ENCODE measurements at places on chromosomes 4 and X. TPM values are rescaled to one million over a fixed set of nuclear protein-coding genes. Genes with fewer than 3 reads are reported as not detected.

DNA sequence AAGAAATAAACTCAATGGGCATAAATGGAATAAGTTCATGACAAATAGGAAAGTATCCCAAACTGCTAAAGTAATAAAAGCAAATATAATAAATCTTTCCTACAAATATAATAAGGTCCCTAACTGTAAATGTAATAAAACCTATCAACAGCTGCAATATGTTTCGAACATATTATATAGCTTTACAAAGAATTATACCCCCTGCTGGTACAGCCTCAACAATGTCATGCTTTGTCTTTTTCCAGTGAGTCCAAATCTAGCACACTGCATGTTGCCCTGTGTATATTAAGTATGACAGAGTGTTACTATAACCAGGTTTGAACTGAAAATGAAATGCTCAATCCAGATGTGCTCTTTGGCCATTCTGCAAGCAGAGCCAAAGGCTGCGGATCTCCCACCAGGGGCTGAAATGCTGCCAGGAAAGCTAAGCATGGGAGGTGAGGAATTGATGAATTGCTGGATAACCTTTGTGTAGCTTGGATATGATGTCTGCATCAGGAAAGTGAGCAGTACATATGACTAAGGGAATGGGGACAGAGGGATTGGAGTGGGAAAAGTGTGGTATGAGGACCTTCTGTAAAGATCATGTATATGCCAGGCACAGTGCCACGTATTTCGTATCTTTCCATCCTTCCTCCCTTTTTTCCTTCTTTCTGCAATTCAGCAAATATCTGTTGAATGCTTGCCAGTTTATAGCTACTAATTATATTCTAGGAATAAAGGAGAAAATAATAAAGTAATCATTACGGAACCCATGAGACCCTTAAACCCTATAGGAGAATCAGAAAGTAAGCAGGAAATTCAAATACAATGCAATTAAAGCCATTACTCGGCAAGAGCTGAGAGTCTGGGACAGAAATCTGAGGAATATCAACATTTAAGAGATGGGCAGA, 954.6 kb upstream of the LCORL start:
- H3K4me1 ChIP-seq, result peaks cover 9% of the 10 kb centered on the region
- no peak overlapping the region for H3K4me3 ChIP-seq
- H3K27ac ChIP-seq, result no peak overlapping the region
- DNase-seq, result no peak
- no peaks in the 10 kb centered on the region for H3K27me3 ChIP-seq

The PNMA6A gene
- polyA plus RNA-seq, result not detected

DNA sequence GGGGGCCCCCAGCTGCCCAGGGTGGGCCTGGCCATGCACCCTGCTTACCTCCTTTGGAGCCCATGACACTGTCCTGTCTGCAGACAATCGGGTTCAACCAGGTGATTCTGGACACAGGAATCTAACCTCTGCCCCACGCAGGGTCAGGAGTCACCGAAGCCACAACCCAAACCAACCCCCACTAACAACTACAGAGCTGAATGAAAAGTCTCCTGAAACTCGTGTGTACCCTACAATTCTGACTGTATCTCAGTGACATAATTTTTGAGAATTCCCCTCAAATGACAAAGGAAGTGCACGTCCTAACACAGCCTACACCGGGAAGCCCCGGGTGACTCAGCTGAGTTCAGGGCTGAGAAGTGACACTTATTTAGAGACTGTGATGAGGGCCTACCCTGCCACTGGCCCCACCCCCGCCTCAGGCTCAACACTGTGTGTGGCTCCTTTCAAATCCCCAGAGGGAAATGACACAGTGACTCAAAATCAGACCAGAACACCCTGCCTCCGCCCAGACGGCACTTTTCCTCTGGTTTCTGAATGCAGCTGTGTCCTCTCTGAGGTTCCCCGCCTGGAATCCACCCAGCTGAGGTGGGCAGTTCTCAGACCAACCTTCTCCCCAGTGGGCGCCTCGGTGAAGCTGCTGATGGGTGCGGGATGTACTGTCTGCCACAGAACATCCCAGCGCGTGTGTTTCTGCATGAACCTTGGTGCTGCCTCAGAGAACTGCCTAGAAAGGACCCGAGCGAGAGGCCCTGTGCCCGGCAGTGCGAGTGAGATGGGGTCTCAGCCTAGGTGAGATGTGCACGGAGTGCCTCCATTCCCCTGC, 9.9 kb downstream of the TNIP2 start:
- H3K27ac ChIP-seq, result peak overlapping the region; percentile 98
- H3K36me3 ChIP-seq, result peaks cover 8% of the 10 kb centered on the region
- peak; percentile 81 for DNase-seq
- H3K4me1 ChIP-seq, result peaks cover 22% of the 10 kb centered on the region
- no peaks in the 10 kb centered on the region for H3K27me3 ChIP-seq
- H3K4me3 ChIP-seq, result peak overlapping the region; percentile 73

The HS6ST2 gene
- not detected for polyA plus RNA-seq

The SPATA4 gene
- polyA plus RNA-seq, result not detected

DNA sequence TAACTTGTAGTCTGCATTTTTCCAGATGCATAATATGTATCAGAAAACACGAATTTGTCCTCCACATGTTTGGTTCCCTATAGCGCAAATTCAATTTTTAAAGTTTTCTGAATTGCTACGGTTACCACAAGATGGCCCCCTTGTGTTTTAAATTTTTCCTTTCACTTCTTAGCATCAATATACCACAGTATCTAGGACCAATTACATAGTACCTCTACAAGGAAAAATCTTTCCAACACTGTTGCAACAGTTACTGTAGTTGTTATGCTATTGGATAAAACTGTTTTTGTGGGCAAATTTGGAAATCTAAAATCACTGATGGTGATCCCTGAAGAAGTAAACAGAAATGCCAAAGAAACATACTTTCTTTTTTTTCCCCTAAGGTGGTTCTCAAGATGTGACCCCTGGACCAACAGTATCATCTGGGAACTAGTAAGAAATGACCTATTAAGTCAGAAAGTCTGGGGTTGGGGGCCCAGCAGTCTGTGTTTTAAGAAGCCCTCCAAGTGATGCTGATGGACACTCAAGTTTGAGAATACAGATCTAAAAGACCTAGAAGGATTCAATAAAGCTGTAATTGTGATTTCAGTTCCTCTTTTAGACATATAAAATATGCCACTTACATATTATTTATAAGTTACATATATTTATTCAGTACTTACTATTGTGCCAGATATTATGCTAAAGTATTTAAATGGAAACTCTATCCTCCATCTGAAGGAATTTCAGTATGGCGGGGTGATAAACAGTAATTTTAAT, 3.1 kb downstream of the ZGRF1 start:
- no peaks in the 10 kb centered on the region for H3K4me1 ChIP-seq
- peak; percentile 23 for DNase-seq
- H3K27me3 ChIP-seq, result no peaks in the 10 kb centered on the region
- no peak overlapping the region for H3K27ac ChIP-seq
- H3K4me3 ChIP-seq, result no peak overlapping the region

DNA sequence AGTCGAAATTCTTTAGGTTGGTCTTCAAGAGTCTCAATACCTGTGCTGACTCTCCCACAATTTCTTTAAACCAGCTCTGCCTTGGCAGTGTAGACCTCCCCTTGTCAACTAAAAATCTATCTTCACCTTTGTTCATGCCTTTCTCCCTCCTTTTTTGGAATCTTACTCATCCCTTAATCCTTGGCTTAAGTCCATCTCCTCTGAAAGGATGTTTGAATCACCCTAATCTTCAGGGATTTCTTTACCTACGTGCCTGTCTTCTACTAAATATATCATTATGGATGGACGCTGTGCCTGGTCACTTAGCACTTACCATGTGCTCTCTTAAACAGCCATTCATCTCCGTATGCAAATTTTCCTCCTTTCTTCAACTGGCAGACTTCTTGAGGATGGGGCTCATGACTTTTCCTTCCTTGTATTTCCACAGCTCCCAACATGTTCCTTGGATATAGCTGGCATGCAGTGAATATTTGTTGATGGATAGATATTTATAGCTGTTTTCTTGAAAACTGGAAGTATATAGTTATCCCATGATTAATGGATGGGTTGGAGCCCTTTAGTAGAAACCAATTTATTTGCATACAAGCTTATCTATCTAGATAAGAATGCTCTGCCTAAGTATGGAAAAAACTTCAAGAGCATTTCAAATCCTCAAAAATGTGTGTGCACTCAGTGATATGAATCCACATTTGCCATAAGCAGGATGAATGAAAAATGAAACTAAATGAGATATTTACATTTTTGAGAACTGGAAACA, 166.6 kb downstream of the SPRY1 start:
- H3K27ac ChIP-seq, result no peak overlapping the region
- H3K27me3 ChIP-seq, result peaks cover 4% of the 10 kb centered on the region
- no peaks in the 10 kb centered on the region for H3K36me3 ChIP-seq
- H3K4me1 ChIP-seq, result peaks cover 4% of the 10 kb centered on the region
- no peak overlapping the region for H3K4me3 ChIP-seq
- no peak for DNase-seq

The RAB9B gene
- 0.10 TPM for polyA plus RNA-seq

GRCh38 chrX:33183361-33183760, 28.0 kb downstream of the DMD start:
- H3K27ac ChIP-seq, result no peak overlapping the region
- no peak for DNase-seq
- no peaks in the 10 kb centered on the region for H3K27me3 ChIP-seq
- H3K36me3 ChIP-seq, result no peaks in the 10 kb centered on the region
- no peak overlapping the region for H3K4me3 ChIP-seq

GRCh38 chr4:11404431-11404830, 24.3 kb downstream of the HS3ST1 start:
- H3K4me3 ChIP-seq, result peak overlapping the region; percentile 18
- DNase-seq, result no peak
- peaks cover 61% of the 10 kb centered on the region for H3K4me1 ChIP-seq
- peak overlapping the region; percentile 7 for H3K27ac ChIP-seq

The PRKG2 gene
- polyA plus RNA-seq, result 0.14 TPM

DNA sequence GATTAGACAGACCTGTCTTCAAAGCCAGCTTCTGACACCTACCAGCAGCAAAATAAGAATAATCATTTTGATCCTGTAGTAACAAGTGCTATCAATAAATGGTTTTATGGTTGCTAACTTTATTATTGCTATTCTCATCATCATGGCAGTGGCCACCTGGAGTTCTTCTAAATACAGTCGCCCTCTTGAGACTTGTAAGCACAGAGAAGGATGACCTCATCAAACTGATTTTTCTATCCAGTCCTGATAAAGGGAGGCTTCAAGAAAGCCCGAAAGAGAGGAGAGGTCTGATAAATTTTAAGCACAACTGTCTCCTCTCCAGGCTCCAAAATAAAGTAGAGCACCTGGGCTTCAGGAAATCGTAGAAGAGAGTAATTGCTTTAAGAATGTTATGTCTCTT, 286.4 kb downstream of the USP46 start:
- H3K27ac ChIP-seq, result no peak overlapping the region
- no peaks in the 10 kb centered on the region for H3K36me3 ChIP-seq
- H3K4me3 ChIP-seq, result no peak overlapping the region
- no peaks in the 10 kb centered on the region for H3K27me3 ChIP-seq
- no peaks in the 10 kb centered on the region for H3K4me1 ChIP-seq

DNA sequence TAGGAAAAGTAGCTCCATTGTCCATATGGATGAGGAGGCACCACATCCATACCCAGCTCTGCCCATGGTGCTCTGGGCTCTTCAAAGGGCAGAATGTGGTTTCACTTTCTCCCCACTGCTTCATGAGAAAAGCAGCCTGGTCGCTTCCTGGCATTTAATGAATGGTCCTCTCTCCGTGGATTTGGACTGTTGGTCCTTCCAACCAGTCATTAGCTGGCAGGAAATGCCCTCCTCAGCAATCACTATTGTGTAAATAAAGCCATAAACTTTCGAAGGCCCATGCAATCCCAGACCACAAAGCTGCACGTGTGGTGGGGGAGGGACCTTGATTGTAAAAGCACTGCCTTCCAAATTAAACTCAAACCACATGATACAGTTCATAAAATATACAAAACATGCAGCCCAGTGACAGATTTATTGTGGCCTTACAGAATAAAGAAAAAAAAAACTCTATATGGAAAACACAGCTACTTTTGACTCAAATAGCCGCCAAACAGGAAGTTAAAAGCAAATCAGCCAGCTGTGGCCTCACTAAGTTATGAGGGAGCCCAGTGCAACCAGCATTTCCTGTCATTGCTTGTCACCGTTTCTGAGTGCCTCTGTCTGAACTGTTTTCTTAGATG, 8.1 kb downstream of the MBNL3 start:
- peaks cover 38% of the 10 kb centered on the region for H3K4me1 ChIP-seq
- H3K4me3 ChIP-seq, result peak overlapping the region; percentile 86
- DNase-seq, result peak; percentile 65
- no peaks in the 10 kb centered on the region for H3K36me3 ChIP-seq

DNA sequence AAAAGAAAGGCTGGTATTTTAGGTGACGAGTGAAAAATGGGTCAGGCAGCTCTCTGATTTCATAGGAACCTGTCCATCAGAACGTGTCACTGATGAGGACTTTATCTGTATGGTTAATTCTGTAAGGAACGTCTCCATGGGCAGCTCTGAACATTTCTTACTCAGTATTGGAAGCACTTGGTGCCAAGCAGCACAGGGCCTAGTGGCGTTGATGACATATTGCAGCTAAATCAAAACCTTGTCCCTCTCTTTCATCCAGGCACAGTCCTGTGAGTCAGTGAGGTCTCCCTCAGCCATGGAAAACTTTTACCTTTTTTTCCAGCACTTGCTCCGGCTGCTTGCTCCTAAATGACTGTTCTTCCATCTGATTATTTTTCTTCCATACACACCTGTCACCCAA, 301.9 kb downstream of the DHX15 start:
- H3K27ac ChIP-seq, result no peak overlapping the region
- peaks cover 1% of the 10 kb centered on the region for H3K27me3 ChIP-seq

- no peaks in the 10 kb centered on the region for H3K36me3 ChIP-seq
- peak overlapping the region; percentile 79 for H3K4me3 ChIP-seq
- peaks cover 5% of the 10 kb centered on the region for H3K4me1 ChIP-seq
These were observed 55.1 kb downstream of the RAB40A start for GRCh38 chrX:103464072-103464773.

The NFXL1 gene
- 9.8 TPM for polyA plus RNA-seq

The NAP1L3 gene
- 0.31 TPM for polyA plus RNA-seq

GRCh38 chrX:129522184-129523078, 859 bp downstream of the SMARCA1 start:
- H3K27ac ChIP-seq, result peak overlapping the region; percentile 43
- DNase-seq, result no peak
- peak overlapping the region; percentile 88 for H3K4me3 ChIP-seq

The CT45A5 gene
- polyA plus RNA-seq, result not detected

GRCh38 chr4:118894034-118894433, 5.4 kb downstream of the SYNPO2 start:
- H3K27me3 ChIP-seq, result peaks cover 41% of the 10 kb centered on the region
- no peaks in the 10 kb centered on the region for H3K36me3 ChIP-seq
- H3K27ac ChIP-seq, result no peak overlapping the region
- peaks cover 3% of the 10 kb centered on the region for H3K4me1 ChIP-seq

DNA sequence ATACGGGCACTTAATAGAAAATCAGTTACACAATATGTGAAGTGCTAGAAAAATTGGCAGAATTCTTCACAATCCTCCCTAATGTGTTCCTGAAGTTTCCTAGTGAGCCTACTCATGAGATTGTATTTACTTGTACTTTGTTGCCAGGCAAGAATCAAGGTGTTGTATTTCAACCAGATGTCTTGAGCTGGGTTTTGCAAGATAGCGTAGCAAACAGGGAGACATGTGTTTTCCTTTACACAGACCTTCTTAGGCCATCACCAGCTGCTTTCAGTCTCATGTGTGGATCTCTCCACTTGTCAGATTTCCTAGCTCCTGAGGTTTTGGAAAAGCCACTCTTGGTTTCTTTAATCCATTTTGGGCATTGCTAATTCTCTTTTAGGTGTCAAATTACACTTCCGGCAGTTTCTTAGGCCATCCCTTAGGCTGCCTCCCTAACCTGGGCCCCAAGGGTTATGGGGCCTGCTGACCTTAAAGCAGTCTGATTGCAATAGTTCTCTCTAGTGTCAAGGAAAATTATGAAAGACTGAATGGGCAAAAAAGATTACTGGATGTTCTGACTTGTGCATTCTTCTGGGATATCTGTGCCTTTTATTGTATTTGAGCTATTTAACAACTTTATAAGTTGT, 12.2 kb upstream of the EDA start:
- no peak overlapping the region for H3K27ac ChIP-seq
- H3K4me3 ChIP-seq, result no peak overlapping the region
- no peaks in the 10 kb centered on the region for H3K4me1 ChIP-seq

The SPP1 gene
- not detected for polyA plus RNA-seq

The ASB12 gene
- polyA plus RNA-seq, result not detected

Measured in naive B cell (primary cell).